ENCODE measurements at places on chromosomes 5 and 9.
A peak's percentile ranks its signal among the peaks of the same experiment; 100 is the strongest.

GRCh38 chr5:33817301-33817700, 74.5 kb downstream of the ADAMTS12 start:
- DNase-seq, result no peak

GRCh38 chr9:20640331-20641187, 18.3 kb upstream of the MLLT3 start:
- DNase-seq, result peak; percentile 47

DNA sequence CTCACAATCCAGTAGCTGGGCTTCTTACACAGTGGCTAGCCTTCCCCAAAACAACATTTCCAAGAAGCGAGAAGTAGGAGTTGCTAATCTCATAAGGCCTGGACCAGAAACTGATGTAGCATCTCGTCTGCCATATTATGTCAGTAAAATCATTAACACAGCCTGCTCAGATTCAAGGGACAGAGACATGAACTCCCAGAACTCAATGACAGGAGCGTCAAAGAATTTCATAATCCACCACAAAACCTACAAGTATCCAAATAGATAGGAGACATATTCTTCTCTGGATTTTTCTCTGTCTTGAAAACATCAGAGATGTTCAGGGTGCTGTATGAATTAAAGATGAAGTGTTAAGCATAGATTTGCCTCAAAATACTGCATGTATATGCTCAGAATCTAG, 457.6 kb upstream of the ACTBL2 start:
- no peak for DNase-seq

DNA sequence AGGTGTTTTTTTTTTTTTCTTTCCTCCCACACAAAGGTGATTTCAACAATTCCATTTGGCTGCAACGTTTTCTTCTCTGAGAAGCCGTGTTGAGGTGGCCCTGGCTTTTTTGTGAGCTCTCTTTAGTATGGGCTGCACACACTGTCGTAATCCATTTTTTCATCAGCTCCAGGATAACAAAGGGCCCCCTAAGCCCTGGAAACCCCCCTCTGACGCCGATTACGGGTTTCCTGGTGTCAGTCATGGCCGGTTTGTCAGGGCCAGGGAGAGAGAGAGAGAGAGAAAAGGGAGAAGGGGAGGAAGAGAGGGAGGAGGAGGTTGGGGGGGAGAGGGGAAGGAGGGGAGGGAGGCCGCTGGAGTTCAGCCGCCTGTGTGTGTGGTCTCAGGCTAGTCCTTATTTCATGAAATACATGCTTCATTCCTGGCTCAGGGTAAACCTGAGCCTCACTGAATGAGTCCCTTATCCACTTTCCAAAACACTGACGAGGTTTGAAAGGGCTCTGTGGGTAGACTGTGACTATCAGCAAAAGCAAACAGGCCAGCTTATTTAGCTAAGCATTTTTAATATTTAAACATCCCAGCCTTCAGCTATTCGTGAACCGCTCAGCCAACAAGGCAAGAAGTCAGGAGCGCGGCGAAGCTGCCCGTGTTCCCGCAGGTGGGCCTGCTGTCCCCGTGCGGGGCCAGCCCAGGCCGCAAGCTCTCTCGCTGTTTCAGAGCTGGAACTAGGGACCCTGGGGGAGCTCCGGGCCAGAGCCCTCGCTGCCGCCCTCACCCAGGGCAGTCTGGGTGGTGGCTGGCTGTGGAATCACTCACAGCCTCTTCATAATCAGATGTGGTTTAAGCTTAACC, 172.8 kb downstream of the ERCC6L2 start:
- no peak for DNase-seq

- no peak for DNase-seq
Measured at GRCh38 chr5:143206196-143207053, 197.1 kb downstream of the NR3C1 start.

DNA sequence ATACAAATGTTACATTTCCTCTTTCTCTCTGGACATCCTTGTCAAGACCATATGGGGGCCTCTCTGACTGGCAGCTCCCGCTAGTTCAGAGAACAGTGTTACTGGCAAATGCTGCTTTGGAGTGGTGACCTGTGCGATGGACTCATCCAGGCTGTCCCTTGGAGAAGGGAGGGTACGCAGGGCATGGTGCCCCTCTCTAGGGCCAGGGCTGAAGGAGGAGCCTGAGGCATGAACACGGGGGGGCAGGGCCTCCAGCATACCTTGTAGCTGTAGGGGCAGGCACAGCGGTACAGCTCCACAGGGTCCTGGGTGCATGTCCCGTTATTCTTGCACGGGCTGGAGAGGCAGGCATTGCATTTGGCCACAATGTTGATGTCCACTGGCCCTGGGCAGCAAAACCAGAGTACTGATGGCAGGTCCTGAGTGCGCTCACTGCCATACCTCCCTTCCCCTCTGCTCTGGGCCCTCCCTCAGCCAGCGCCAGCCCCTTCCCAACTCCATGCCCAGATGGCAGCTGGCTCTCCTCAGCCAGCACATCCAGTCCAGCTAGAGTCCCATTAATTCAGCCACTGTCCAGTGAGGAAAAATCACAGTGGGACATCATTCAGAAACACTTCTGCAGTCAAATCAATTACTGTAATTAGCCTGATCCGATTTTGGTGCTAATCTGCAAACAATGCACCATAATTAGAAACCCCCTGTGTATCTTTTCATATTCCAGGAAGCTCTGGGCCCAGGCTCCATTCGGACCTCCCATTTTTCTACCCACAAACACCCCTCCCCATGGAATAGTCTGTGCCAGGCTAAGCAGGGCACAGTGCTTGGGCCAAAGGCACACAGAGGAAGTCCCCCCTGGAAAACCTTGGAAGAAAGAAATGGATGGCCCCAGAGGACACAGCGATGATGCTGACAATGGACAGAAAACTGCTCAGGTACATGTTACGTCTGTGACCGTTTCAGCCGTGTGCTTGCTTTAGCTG, 128.8 kb upstream of the PANK3 start:
- no peak for DNase-seq

Data from effector memory CD4-positive, alpha-beta T cell (primary cell).